Activated T-cell treated with anti-CD3 and anti-CD28 coated beads for 1 hour (primary cell): ENCODE measurements at places on chromosomes 2 and 18.

GRCh38 chr18:64720781-64721464, 572.0 kb upstream of the LINC00305 start:
- no peak for DNase-seq

GRCh38 chr18:47410139-47410538, 158.7 kb upstream of the SKOR2 start:
- DNase-seq = no peak

GRCh38 chr2:76252704-76253103, 542.0 kb upstream of the GCFC2 start:
- DNase-seq = no peak

DNA sequence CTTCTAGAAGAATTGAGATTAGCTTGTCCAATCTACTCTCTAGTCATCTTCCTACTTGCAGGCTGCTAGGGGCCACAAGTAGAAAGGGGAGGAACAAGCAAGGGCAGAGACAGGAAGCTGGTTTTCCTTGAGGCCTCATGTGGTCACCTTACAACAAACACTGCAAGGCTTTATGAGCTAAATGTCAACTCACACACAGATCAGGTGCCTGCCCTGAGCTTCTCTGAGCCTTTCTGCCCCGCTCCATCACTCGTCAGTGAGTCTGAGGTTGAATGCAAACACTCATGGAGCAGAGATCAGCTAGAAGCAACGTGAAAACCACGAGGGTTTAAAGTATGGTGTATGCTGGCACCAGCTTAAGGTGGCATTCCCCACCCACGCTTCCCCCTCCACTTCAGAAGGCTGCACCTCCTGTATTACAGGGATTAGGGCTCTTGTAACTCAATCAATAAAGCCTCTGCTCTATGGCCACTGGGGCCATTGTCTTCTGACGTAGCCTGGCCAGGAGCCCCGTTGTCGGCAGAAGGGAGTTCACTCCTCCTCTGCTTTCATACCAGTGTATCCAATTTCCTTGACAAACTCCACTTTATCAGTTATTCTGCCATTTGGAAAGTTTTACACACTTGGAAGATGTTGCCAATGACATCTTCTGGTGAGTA, 5.4 kb upstream of the CRYGC start:
- DNase-seq = no peak

DNA sequence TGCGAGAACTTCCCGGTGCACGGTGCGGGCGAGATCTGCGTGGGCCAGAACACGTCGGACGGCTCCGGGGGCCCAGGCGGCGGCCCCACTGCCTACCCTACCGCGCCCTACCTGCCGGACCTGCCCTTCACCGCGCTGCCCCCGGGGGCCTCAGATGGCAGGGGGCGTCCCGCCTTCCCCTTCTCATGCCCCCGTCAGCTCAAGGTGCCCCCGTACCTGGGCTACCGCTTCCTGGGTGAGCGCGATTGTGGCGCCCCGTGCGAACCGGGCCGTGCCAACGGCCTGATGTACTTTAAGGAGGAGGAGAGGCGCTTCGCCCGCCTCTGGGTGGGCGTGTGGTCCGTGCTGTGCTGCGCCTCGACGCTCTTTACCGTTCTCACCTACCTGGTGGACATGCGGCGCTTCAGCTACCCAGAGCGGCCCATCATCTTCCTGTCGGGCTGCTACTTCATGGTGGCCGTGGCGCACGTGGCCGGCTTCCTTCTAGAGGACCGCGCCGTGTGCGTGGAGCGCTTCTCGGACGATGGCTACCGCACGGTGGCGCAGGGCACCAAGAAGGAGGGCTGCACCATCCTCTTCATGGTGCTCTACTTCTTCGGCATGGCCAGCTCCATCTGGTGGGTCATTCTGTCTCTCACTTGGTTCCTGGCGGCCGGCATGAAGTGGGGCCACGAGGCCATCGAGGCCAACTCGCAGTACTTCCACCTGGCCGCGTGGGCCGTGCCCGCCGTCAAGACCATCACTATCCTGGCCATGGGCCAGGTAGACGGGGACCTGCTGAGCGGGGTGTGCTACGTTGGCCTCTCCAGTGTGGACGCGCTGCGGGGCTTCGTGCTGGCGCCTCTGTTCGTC, 1.7 kb downstream of the FZD7 start:
- DNase-seq = no peak
